Stimulated activated naive CD8-positive, alpha-beta T cell treated with anti-CD3 and anti-CD28 coated beads, Interleukin-15, Interleukin-2, amounts not matched to agents 100 U/mL and 50 U/mL, for 24 hours (primary cell): ENCODE measurements at places on chromosomes 3 and 15.
A peak's percentile ranks its signal among the peaks of the same experiment; 100 is the strongest.

DNA sequence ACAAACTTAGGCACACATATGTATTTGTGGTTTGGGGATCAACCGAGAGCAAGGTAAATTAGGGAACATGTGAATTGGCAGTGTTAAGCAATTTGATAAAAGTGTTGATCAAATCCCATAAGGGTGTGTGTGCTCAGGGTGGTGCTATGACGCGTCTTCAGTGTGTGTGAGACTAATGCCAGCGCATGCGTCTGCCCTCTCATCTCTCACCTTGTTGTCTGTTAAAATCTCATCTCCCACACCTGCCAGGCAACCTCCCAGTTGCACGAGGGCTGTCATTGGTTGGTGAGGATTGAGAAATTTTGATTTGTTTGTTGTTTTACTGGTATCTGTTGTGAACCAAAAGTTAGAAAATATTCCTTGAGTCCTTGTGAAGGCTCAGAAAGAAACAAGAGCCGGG, 137.2 kb upstream of the ICE2 start:
- no peak for DNase-seq

GRCh38 chr3:26623419-26624208, 1.0 kb downstream of the LRRC3B start:
- no peak for DNase-seq

DNA sequence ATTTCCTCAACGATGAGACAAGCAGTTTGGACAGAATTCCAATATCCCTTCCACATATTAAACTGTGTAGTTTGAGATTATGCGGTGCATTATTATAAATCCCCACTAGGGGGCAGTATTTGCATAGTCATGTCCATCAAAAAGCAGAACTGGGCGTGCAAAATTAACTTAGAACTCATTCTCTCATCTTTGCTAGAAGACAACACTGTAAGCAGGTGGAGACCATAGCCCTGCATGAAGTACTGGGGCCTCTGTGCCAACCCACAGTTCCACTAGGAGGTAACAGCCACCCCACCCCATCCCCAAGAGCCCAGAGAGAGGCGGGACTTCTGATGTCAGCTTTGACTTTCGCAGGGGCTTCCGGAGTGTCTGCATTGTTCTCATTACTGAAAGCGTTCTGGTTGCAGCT, 106.6 kb upstream of the TMC3 start:
- DNase-seq, result peak; percentile 11

- DNase-seq, result no peak
Observed at GRCh38 chr3:16715281-16715680, 110.1 kb upstream of the DAZL start.

DNA sequence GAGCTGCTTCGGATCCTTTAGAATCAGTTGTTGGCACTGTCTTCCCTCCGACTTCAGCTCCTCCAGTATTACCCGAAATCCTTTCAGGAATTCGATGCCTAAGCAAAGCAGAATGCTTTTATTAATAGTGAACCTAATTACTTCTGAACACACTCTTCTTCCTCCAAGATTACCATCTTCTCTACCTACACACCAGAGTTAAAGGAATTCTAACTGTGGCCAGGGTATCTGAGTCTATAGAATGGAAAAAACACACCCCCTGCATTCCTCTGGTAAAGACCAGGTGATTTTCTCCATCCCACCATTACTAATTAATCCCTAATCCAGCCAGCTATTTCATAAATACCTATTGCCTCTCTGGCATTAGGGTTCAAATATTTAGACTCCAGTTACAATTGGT, 49.8 kb downstream of the SPATA12 start:
- no peak for DNase-seq
